ENCODE measurements at places on chromosomes 2 and 18.

DNA sequence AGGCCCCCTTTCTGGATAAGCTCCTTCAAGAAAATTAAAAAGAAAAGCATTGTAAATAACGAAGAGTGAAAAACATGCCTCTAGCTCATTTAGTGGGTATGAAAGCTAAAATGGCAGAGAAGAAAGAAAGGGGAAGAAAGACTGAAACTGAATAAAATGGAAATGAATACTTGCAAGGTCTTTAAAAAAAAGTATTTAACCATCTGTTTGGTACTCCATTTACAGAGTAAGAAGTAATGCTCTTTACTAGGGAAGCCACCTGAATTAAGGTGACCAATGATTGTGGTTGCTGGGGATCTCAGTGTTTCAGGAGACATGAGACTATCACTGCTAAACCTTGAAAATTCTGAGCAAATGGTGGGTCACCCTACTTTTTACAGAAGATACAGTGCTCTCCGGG lies 17.7 kb upstream of the ARL5A start:
- no peak for DNase-seq

GRCh38 chr18:42080340-42080739 lies 125.3 kb downstream of the PIK3C3 start:
- no peak for DNase-seq

GRCh38 chr18:74082742-74083556 lies 64.7 kb downstream of the FBXO15 start:
- no peak for DNase-seq

DNA sequence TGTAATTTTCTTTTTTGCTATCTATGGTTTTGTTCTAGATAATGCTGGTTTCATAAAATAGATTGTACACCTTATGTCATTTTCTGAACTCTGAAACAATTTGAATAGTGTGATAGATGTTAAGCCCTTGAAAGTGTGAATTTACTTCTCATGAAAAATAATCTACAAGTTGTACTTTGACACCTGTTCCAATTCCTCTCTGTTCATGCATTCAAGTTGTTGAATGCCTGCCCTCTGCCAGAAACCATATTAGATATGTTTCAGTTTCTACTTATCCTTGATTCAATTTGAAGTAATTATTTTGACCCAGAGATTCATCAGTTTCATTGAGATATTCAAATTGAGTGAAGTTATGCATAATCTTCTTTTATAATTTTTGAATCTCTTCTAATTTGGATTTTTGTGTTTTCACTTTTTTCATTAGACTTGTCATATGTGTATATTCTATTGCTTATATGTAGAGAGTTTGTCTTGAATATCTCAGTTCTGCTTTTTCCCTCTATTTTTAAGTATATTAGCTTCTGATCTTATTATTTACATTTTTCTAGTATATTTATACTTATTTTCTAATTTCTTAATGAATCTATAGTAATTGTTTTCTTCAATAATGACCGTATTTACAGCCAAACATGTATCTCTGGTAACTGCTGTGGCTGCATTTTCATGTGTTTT lies 143.3 kb upstream of the TACR1 start:
- DNase-seq = no peak

- DNase-seq = no peak
Measured at GRCh38 chr2:103859238-103859637, 994.7 kb upstream of the POU3F3 start.

- no peak for DNase-seq
Measured at GRCh38 chr2:110904779-110905148, 172.4 kb downstream of the ACOXL start.
